Common myeloid progenitor, CD34-positive (primary cell): ENCODE measurements at places on chromosomes 5 and 9.

DNA sequence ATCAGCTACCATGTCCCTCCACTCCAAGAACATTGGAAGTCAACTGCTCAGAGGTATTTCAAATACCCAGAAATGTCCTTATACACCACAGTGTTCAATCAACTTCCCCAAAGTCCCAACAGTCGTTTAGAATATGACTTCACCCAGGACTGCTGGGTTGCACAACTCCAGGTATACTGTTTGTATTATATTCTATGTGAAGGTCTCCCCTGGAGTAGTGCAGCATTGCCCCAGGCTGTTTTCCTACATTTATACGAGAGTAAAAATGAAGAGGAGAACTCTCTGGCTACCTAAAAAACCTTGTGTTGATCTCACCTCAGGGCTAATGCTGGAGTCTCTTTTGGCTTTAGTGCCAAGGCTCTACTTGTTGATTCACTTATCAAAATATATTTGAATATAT lies 183.6 kb upstream of the MAP3K1 start:
- no peak for DNase-seq

DNA sequence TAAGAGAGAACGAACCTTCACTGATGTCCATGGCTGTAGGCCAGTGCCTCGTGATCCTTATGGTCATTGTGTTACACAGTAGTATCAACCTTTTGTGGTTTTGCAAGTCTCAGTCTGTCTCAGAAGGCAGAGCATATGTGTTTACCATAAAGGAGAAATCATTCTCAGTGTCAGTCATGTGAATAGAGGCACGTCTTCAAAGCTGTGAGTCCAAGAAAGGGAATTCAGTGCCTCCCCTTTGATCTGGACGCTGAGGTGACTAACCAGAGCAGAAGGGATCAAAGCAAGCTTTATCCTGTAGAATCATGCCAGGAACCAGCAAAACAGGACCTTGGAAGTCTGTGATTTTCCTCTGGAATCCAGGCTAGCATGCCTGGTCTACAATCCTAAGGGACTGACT lies 433.9 kb downstream of the DNAH5 start:
- no peak for DNase-seq

GRCh38 chr5:50807661-50808060 lies 141.2 kb downstream of the PARP8 start:
- DNase-seq, result no peak

DNA sequence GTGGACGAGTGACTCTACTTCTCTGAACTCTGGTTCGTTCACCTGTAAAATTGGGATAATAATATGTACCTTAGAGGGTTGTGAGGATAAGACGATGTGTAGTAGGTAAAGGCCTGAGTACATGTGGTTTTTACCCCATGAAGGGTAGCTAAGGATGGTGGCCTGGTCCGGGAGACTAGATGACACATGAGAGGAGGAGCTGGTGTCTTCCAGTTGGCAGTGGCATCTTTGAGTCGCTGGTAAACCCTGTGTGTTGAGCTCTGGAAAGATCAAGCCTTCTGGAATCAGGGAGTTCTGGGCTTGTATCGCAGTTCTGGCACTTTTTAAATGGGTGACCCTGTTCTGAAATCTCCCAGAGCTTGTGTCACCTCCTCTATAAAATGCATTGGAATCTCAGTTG lies 166.4 kb upstream of the ZNF618 start:
- DNase-seq, result no peak

GRCh38 chr5:126865299-126865698 lies 88.4 kb downstream of the LMNB1 start:
- no peak for DNase-seq

GRCh38 chr5:27845248-27845647 lies 806.9 kb upstream of the CDH9 start:
- DNase-seq, result no peak

DNA sequence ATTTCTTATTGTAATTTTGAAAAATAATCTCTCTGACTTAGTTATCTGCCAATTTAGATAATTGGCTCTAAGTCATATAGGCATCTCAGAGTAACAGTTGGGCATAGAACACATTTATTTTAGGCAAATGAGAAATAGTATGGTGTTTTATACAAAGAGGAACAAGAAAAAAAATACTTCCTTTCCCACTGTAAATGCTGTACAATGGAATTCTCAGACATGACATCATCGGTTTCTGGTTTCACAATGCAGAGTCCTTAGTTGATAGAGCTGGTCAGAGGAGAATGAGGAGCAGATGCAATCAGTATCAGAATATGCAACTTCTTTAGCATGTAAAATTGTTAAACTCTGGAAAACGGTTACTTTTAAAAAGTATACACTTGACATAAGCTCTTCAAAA lies 49.4 kb downstream of the PLK2 start:
- DNase-seq, result no peak

- no peak for DNase-seq
These were observed 180.8 kb upstream of the GAS1 start for GRCh38 chr9:87127978-87128614.

GRCh38 chr5:10564838-10565784 lies 1.2 kb downstream of the ANKRD33B start:
- DNase-seq, result no peak

DNA sequence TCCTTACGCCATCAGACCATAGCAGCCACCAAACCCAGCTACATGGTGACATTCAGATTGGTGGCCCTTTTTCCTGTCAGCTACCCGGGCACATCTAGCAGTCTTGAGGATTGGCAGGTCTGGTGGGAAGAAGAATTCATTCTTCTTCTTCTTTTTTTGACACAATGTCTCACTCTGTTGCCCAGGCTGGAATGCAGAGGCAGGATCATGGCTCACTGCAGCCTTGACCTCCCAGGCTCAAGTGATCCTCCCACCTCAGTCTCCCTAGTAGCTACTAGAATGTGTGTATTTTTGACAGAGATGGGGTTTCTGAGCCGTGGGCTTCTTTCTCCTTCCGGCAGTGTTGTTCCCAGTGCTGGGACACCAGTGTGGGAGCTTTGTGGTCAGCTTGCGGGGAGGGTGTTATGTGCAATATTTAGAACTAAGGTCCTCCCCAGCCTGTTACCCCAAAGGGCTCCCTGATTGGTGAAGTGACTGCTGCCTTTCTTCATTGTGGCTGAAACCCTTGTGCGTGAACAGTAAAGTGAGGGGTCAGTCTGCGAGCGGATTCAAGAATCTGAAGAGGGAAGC lies 3.4 kb downstream of the NTMT1 start:
- no peak for DNase-seq

DNA sequence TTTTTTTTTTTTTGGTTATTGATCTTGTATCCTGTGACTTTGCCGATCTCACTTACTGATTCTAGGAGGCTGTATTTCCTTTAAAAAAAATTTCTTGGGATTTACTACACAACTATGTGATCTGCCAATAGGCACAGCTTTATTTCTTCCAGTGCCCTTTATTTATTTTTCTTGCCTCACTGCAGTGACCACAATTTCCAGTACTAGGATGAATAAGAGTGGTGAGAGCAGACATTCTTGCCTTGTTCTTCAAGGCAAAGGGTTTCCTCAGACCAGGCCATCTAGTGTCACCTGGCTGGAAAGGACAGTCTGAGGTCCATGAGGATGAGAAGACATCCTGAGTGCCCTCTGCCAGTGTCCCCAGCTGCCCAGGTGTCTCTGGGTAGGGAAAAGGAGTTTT lies 265.4 kb downstream of the SPOCK1 start:
- no peak for DNase-seq

DNA sequence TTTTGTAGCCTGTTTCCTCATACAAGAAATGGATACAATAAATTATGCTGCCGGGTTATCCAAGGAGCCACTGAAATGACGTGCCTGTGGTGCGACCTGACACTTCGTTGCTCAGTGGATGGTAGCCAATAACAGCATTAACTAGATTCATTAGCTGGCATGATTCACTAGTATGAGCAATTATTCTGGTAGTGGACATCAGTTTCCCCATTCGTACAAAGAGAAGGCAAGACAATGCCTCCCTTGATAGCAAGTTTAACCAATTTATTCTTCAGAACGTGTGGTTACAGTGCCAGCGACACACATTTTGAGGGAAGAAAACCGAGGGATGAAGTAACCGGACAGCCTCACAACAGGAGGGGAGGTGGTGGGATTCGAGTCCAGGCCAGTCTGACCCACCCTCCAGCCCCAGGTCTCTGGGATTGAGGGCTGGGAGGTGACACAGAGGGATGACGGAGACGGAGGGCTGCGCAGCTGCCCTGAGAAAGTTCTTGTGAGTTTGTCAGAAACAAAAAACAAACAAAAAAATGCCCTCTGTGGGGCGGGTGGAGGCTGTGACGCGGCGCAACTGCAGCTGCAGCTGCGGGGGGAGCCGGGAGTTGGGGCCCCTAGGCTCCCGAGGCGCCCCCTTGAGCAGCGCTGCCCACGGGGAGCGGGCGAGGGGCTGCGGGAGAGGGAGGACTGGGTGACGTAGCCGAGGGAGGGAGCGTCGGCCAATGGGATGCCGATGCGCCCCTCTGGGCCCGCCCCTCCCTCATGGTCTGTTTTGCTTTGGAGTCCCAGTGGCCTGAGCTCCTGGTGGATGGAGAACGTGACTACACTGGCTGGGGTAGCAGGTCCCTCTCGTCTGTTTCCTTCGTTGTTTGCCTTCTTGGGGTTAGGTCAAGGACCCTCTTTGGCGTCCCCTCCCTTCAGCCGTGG lies 10.9 kb downstream of the LHX2 start:
- peak; percentile 46 for DNase-seq

DNA sequence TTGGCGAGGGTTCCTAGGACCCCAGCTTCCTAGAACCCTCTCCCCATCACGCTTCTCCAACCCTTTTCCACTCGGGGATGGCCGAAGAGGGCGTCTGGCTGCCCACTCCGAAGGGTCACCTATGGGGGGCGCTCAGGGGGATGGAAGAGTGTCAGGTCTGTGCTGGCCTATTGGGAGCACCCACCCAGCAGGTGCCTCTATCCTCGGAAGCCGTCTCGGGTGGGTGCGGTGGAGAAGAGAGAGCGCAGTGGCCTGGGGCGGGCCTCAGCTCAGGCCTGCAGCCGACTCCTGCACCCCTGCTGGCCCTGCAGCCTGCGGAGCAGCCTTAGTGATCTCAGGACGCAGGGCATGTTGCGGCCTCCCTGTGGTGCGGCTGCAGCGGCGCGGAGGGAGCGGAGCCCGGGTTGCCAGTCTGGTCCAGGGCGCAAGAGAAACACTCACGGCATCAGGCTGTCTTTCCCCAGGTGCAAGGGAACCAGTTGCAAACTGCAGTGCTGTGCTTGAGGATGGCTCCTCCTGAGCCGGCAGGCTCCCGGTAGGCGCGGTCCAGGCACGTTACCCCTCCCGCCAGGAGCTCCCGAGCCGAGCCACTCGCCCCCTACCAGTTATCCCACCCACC lies 1.5 kb upstream of the IRX2 start:
- DNase-seq, result no peak

DNA sequence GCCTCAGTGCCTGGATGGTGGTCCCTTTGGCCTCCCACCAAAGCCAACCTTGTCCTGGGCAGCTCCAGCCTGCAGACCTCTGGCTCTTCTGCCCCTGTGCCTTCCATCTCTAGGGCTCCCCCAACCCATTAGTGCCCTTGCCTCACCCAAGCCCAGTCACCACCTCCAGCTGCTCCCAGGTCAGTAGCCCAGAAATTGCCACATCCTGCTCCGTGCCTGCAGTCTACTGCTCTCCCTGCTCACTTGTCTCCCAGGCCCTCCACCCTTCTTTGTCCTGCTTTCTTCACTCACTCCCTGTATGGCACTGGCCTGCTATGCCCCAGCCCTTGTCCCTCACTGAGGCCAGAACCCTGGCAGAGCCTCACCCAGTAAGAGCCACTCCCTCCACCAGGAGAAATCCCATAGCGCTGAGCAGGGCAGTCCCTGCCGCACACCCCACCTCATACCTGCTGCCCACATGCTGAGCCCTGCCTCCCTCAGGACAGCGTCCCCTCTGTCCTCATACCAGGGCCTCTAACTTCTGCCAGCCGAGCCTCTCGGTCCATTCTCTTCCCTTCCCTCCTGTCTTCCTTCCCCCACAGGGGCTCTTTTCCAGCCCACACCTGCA lies 44.4 kb downstream of the JADE2 start:
- no peak for DNase-seq

DNA sequence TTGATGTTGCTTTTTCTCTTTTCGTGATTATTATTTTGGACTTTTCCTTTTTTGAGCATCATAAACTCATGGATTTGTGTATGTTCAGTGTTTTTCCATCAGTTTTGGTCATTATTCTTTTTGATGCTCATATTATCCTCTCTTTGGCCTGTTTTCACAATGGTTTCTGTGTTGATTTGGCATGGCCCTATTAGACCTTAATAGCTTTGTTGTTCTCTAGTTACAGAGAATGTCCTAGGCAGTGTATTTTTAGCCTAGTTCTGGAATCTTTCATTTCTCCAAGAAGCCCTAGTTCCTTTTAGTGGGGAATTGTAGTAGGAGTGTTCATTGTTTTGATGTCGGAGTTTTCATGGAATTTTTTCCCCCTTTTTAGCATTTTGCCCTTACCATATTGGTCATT lies 41.3 kb upstream of the ROPN1L start:
- DNase-seq, result no peak

DNA sequence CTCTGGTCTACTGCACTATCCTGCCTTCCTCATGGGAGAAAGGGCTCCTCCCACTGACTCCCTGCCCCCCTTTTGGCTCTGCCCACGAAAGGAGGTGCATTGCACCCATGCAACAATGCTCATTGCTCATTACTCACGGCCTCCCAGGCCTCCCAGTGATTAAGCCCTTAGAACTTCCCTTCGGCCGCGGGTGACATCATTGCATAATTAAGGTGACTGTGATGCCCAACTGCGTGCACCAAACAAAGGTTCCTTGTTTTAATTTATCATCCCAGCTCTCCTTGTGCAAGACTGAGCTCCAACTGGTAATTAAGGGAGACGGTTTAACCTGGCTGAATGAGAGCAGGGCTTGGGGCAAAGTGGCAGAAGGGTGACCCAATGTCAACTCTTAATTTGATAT lies 180.4 kb downstream of the GAS1 start:
- DNase-seq, result no peak

DNA sequence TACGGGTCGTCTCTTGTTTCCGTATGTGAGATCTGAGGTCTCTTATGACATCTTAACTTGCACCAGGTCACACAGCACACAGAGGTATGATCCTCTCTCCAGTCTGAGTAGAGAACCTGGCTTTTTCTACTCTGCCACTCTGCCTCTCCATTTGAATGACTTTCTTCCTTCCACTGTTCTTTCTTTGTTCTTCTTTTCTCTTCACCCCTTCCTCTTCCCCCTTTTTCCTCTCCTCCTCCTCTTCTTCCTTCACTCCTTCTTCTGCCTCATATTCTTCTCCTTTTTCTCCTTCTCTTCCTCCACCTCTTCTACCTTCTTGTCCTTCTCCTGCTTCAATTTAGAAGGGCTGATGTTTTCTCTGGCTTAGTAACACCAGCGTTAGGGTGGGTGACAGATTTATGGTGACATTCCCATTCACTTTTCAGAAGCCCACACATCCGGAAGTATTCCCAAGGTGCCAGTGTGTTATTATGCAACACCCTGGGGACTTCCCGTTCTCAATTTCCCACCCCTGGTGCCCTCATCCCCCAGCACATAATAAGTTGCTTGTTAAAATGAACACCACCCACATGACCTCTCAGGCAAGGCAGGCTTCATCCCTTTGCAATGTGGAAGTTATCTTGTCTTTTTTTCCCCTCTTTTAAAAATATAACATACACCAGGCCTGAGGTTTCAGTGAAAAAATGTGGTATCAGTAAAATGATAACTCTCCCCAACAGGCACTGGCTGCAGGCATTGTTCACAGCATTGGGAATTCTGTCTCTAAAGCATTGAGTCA lies 122.0 kb downstream of the PAPPA start:
- no peak for DNase-seq
